ENCODE measurements at places on chromosomes 3 and 15.

- DNase-seq: no peak
Observed at GRCh38 chr15:67458331-67459029, 62.5 kb upstream of the C15orf61 start.

GRCh38 chr3:150737874-150738679 is 24.9 kb downstream of the SIAH2 start:
- DNase-seq: no peak

DNA sequence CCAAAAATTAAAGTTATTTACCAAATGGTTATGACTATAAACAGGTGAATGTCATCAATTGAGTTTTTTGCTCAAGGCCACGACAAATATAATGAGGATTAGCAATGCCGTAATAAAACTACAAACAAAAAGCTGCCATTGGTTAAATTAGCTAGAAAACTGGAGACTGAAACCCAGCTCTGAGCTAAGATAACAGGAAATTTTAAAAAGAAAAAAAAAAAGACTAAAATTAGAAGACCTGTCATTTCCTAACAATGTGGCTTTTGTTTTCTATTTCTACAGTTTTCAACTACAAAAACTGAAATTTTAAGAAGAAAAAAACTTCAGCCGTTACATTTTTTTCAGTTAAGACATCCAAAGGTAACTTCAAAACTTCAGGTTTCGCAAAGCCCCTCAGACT is 9.7 kb downstream of the SLC12A6 start:
- DNase-seq: no peak

GRCh38 chr3:25854214-25854613 is 64.3 kb downstream of the OXSM start:
- DNase-seq: no peak

DNA sequence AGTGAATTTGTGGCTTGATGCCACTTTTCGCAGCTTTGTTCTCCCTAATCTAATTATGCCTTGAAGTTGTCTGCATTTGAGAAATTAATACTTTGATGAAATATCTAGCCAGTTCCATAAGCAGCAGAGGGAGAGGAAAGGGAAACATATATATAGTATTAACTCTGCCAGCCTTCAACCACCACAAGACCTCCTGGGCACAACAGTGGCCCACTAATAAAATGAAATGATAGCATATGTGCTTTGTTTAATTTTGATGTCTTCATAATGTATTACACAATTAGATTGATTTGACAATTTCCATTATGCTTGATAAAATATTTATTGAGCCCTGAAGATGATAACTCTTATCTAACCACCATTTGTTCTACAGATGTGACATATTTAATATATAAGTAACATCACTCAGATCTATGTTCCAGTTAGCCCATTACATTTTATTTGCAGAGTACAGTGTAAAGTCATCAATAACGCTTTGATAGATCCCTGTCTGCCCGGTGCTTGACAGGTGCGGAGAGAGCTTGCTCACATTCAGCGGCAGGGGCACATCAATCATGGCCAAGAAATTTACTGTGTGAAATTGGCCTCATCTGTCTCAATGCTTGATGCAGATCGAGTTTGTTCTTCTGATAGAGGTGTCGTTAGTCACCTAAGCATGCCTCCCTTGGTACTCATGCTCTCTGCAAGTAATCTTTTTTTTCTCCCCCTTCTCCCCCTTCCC is 187.4 kb downstream of the MECOM start:
- no peak for DNase-seq

GRCh38 chr15:81080996-81081395 is 53.1 kb upstream of the CFAP161 start:
- DNase-seq: no peak

- DNase-seq: no peak
Observed at GRCh38 chr3:133592843-133593242, 19.4 kb downstream of the CDV3 start.

- DNase-seq: no peak
Observed at GRCh38 chr15:70156671-70157271, 59.1 kb upstream of the TLE3 start.

- DNase-seq: no peak
Observed at GRCh38 chr3:67077656-67078055, 79.5 kb downstream of the KBTBD8 start.

DNA sequence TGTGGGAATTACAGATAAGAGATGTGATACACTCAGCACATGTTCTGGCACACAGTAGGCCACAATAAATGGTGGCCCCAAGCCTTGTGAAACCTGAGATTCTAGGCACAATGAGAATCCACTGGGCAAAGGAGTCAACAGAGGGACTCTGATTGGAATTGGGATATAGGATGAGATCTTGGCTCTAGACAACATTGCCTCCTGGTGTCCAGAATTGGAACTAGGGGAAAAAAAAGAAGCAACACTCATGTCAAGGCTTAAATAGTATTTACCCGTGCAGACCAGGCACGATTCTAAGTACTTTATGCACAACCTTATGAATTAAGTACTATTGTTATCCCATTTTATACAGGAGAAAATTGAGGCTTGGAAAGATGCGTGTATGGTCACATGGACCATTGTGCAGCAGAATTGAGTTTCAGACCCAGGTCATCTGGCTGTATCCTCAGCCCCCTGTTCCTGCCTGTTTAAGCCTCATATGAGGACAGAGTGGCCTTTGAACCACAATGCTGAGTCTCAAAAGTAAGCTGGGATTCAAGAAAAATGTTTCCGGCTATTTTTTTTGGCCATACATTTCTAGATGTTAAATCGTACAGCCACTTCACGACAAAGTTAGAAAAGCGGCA is 124.8 kb downstream of the SV2B start:
- no peak for DNase-seq

DNA sequence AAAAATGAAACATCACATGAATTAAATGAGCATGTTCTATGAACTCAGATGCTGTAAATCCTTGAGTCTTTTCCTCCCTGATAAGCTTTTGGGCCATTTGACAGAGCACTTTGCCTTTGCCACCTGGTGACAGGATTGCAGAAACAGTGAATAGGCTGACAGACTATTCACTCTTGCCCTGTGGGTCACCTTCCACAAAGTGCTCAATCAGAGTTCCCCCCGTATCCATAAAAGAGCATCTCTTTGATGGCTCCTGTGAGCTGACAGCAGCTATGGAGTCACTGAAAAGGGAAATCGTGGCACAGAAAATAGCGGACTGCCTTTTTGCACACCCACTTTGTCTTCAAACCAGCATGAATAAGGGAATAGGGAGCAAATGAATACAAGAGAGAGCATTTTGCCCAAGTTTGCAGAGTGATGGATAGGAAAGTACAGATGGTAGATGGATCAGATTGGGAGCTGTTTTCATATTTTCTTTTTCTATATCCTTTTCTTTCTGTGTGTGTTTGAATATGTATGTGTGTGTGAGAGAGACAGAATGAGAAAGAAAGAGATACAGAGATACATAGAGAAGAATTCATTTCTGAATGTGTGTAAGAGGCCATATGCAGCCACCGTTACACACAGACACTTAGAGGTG is 37.8 kb upstream of the GOLM2 start:
- DNase-seq: no peak

- no peak for DNase-seq
Observed at GRCh38 chr3:23726811-23727548, 78.8 kb upstream of the UBE2E1 start.

GRCh38 chr15:31382713-31383045 is 56.0 kb downstream of the KLF13 start:
- DNase-seq: no peak

GRCh38 chr3:78791753-78792152 is 976.0 kb downstream of the ROBO1 start:
- no peak for DNase-seq

Measured in stimulated activated CD4-positive, alpha-beta T cell treated with anti-CD3 and anti-CD28 coated beads, Interleukin-15, amount 100 ng/mL, for 1 hour (primary cell).